ENCODE measurements at places on chromosomes 13 and 19.

DNA sequence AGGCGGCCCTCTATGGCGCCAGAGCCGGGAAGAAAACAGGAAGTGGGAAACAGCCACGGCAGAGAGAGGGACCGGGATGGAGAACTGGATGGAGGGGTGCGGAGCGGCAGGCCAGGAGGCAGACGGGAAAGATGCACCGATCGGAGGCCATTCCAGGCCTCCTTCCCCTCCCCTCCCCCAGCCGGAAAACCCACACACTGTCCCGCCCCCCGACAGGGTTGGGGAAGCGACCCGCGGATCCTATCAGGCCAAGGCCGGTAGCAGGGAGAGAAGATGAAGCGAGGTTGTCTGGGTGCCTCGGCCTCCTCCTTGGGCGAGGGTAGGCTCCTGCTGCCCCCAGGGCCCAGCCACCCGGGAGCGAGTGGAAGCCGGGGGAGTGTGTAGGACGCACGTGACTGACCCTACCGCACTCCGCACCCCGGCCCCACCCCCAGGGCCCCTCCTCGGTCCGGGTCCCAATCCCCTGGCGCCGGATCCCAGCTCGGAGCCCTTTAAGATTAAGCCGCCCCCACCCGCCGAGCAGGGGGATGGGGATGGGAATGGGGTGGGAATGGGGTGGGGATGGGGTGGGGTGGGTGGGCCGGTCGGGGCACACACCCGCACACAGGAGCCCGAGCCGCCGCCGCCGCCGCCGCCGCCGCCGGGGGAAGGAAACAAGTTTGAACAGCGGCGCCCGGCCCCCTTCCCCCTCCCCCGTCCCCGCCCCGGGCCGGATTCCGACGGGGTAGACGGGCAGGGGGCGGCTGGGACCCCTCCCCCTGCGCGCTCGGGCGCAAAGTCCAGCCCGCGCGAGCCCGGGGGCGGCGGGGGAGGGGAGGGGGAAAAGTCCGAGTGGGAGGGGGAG is 1.5 kb downstream of the ERF start:
- DNase-seq, result peak; percentile 75

GRCh38 chr13:27375686-27376326 is 48.6 kb upstream of the GTF3A start:
- DNase-seq, result peak; percentile 46

GRCh38 chr13:78603240-78603957 is at the start of gene POU4F1:
Gene POU4F1 (minus strand): TSS chr13:78603552. CDS start chr13:78603326, 226 bp downstream.
- peak; percentile 90 for DNase-seq

GRCh38 chr13:35252536-35253205 is 223.8 kb downstream of the MAB21L1 start:
- DNase-seq, result no peak

GRCh38 chr19:6590258-6590826 is 608 bp downstream of the CD70 start:
- DNase-seq, result peak; percentile 55

- peak; percentile 44 for DNase-seq
These were observed 16.4 kb downstream of the ZNF574 start for GRCh38 chr19:42092350-42092749.

GRCh38 chr13:25901460-25902376 is 150.1 kb downstream of the SHISA2 start:
- peak; percentile 74 for DNase-seq

- no peak for DNase-seq
These were observed 109.6 kb downstream of the TEX26 start for GRCh38 chr13:31042049-31042448.

GRCh38 chr13:32264407-32264806 is 50.8 kb downstream of the ZAR1L start:
- DNase-seq, result no peak

- no peak for DNase-seq
These were observed 3.3 kb downstream of the GPR18 start for GRCh38 chr13:99254830-99255229.

GRCh38 chr13:99655351-99656091 is 154.2 kb downstream of the TM9SF2 start:
- DNase-seq, result peak; percentile 84

- DNase-seq, result no peak
These were observed 57.2 kb upstream of the KLF12 start for GRCh38 chr13:74191410-74191809.

DNA sequence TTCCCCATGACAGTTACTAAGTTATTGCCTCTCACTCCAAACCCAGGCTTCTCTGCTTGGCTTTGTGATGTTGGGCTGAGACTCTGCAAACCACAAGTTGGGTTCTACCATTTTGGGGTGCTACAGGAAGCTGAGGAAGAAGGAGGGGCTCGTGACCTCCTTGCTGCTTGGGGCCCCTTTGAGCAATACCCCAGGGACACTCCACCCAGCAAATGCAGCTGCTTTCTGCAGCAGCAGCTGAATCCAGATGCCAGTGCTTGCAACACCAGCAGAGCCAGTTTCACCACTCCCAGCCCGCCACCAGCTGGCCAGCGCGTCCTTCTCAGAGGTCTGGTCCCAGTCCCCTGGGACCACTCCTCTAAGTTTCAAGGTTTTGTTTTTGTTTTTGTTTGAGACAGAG is 22.0 kb upstream of the UBAC2 start:
- DNase-seq, result no peak

- peak; percentile 11 for DNase-seq
These were observed 49.5 kb downstream of the CRYL1 start for GRCh38 chr13:20475927-20476691.

Data from Daoy (cell line).